Endothelial cell of umbilical vein (primary cell): ENCODE measurements at places on chromosomes 7 and 10. TPM values are rescaled to one million over a fixed set of nuclear protein-coding genes. Genes with fewer than 3 reads are reported as not detected.

DNA sequence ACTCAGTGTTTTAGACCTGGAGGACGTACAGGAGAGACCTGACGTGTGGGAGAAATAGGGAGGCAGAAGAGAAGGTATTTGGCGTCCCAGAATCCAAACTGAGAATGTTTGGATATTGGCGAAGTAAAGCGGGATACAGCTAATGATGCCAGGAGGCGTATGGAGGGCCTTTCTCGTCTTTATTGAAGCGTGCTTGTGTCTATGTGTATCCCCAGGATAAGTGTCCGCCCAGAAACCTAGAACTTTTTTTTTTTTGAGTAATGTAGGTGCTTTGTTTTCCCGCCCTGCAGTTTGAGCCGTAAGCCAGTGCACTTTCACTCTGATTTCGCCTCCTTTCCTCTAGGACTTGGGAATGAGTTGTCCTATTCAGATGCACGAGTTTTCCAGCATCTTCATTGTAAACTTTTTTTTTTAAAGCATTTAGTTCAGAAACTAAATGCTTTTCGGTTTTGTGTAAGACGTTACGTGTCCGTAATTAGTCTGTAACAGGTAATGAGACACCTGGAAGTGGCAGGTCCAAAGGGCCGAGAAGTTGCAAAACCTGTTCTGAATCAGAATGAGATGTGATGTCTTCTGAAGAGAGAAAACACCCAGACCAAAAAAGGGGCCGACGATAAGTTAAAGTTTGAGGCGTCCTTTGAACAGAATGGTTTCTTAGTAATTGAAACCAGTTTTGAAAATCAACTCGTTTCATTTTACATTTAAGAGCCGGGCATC lies 746 bp downstream of the ARL5B start:
- no peak for DNase-seq

- DNase-seq, result no peak
Observed at GRCh38 chr10:75186310-75186709, 24.3 kb upstream of the VDAC2 start.

- DNase-seq, result no peak
Observed at GRCh38 chr7:155761162-155761561, 51.1 kb downstream of the SHH start.

LMOD2 gene
- total RNA-seq, result not detected in 2 replicates

- no peak for DNase-seq
Observed at GRCh38 chr10:88765816-88766215, 6.0 kb downstream of the LIPN start.

DNA sequence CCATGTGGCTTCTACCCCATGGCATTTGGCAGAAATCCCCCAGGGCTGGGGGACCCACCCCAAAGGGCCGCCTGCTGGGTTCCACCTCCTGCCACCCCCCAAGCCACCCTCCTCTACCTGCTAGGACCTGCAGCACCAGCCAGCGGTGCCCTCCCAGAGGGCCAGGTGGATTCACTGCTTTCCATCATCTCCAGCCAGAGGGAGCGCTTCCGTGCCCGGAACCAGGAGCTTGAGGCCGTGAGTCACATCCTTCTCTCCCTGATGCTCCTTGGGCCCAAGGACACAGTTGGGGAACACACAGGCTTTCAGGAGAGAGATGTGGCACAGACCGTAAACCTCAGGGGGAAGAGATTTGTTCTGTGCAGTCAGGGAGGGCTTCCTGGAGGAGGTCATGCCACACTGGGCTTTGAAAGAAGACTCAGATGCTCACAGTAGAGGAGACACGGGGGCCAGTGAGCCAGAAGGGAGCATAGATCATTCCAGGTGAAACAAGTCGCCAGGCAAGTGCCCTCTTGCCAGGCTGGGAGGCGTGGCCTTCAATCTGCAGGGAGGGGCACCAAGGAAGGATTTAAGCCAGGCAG lies 11.5 kb upstream of the SH2B2 start:
- DNase-seq, result no peak

- DNase-seq, result no peak
Observed at GRCh38 chr10:69955211-69955805, 97.3 kb upstream of the MACROH2A2 start.

NODAL gene
- total RNA-seq, result not detected in 2 replicates

SPDYE16 gene
- 0.22 TPM in 1 of 2 replicates, not detected in the other for total RNA-seq

DNA sequence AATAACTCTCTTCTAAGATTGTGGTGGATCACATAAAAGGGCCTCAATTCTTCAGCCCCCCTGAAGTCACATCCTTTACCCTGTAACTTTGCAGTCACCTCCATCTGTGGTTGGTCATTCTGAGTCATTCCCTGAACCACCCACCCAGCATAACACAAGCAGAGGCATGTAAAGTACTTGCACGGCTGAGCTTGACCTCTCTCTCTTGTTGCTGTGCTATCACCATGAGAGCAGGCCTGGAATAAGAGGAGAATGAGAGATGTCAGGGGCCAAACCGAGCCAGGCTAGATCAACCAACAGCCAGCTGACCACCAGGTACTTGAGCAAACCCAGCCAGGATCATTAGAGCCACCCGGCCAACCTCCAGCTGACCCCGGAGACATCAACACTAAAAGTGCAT lies 13.5 kb upstream of the STK17A start:
- no peak for DNase-seq

ARHGAP12 gene
- total RNA-seq, result 19.2 and 19.3 TPM in 2 replicates

DNA sequence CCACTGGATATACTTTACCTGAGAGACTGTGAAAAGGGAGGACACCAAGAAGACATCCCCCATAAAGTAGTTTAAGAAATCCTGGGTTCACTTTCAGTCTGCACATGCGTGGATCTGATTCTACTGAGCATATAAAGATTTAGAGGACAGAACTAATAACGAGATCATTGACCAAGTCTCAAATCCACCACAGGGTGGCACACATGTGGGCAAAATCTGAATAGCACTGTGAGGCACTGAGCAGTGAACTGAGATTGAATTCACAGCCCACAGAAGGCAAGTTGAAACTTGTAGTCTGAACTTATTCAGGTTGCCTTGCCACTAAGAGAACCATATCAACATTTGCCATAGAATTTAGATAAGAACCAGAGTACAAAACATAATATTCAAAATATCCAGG lies 818.6 kb downstream of the GRID1 start:
- peak; percentile 9 for DNase-seq

- no peak for DNase-seq
Observed at GRCh38 chr10:95784279-95784913, 28.4 kb downstream of the ENTPD1 start.

CHAT gene
- total RNA-seq, result not detected in 2 replicates

- no peak for DNase-seq
Observed at GRCh38 chr7:234051-234707, 41.8 kb downstream of the FAM20C start.

DNA sequence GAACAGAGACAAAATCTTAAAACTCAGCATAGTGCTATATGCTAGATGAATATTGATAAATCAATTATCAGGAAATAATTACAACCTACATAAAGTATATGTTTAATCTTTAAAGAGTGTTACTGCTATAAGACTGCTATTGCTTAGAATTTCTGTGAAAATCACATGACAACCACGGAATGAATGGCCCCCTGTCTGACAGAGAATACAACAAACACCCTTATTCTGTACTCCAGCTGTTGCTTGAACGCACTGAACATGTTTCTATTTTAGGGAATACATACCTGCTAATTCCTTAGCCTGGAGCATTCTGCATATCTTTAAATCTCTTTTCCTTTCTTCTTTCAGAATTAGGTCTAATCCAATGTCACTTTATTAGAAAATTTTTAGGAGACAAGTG lies 452.4 kb upstream of the PHF14 start:
- no peak for DNase-seq

DNA sequence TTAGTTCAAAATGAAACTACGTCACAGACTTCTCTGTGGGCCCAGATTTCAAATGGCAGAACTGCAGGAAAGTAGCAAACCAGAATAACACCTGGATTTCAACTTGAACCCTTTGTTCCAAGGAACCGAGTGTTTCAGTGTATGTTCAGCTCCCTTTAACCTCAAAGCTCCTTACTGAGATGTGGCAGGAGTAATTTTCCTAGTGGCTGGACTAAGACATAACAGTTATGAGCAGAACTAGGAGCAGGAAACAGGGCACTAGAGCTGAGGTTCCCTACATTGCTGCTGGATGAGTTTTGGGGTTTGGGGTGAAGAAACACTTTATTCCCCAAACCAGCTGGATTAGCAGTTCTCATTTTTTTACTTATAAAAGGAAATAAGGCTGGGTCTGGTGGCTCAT lies 50.1 kb downstream of the NSUN6 start:
- DNase-seq, result no peak

GRCh38 chr10:14603534-14604102 lies 171.1 kb downstream of the FAM107B start:
- DNase-seq, result no peak

WNT8B gene
- total RNA-seq, result not detected in 2 replicates

PON2 gene
- total RNA-seq, result 125 and 134 TPM in 2 replicates

GRCh38 chr7:139571190-139571589 lies 47.7 kb downstream of the CLEC2L start:
- no peak for DNase-seq

- DNase-seq, result no peak
Observed at GRCh38 chr7:36735172-36735571, 10.9 kb upstream of the AOAH start.

DNA sequence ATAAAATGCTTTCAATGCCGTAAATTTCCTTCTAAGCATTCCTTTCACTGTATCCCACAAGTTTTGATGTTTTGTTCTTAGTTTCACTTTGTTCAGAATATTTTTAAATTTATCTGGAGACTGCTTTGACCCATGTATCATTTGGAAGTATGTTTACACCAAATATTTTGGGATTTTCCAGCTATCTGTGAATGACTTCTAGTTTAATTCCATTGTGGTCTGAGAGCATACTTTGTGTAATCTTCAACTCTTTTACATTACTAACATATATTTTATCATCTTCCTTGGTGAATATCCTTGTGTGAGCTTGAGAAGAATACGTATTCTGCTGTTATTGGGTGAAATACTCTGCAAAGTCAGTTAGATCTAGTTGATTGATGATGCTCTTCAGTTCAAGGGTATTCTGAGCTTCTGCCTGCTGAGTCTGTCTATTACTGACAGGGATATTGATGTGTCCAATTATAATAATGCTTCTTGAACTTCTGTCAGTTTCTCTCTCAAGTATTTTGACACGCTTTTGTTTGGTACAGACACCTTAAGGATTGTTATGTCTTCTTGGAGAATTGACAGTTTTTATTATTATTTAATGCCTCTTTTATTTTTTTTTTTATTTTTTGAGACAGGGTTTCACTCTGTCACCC lies 31.6 kb downstream of the MKLN1 start:
- no peak for DNase-seq
